ENCODE measurements at places on chromosomes 6 and 20.

DNA sequence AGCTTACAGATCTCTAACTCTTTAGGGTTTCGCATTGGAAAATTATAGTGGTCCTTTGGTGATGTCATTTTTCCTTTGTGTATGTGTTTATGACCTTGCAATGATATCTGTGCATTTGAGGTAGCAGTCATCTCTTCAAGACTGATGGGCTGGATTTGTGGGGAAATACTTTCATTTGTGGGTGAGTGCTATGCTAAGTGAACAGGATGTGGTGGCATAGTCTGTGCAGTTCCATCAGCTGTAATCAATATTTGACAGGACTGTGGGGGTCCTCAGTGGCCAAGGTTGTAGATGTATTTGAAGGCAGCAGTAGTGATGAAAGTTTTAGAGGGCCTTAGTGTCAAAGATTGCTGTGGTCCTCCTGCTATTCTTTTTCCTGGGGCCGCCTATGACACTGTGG lies 79.5 kb downstream of the CYP39A1 start:
- DNase-seq = no peak

DNA sequence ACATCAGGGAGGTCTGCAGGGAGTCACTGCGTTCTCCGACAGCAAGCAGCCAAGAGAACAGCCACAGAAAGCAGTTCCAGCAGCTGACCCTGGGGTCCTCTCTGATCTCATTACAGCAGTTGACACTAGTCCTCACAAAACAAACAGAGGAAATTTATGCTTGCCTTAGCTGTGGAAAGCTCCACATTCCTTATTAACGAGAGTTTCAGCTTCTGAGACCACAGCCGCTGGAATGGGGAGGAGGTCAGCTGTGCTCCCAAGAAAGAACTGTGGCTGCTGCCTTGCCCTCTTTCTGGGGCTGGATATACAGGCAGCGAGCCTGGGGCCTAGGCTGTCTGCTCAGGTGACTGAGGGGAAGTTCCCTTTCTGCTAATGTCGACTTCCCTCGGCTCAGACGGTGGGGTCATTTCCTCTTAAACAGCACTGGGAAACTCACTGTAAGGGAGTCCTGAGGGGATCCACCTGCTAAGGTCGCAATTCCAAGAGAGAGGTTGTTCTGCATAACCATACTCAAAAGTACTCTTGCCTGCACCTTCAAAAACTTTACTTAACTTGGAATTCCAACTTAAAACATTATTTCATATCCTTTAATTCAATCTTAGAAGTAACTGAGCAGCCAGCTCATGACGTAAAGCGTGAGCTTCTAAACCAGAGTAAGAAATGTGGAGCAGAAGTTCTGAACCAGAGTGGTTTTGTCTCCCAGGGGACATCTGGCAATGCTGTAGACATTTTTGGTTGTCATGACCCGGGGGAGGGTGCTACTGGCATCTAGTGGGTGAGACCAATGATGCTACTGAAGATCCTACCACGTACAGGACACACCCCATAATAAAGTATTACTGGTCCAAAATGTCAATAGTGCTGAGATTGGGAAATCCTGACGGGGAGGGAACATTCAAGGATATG lies 80.3 kb downstream of the BACH2 start:
- DNase-seq = no peak

GRCh38 chr6:167401525-167402194 lies 76.8 kb downstream of the TTLL2 start:
- DNase-seq = no peak

DNA sequence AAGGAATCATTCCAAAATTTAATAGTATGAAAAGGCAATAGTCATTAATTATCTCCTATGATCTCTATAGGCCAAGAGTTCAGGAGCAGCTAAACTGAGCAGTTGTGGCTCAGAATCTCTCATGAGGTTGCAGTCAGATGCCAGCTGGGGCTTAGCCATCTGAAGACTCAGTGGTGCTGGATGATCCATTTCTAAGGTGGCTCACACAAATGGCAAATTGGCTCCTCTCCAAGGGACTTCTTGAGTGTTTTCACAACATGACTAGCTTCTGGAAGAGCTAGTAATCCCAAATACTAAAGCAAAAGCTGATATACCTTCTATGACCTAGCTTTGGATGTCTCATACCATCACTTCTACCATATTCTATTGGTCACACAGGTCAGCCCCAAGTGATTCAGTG lies 104.2 kb downstream of the HAO1 start:
- DNase-seq = no peak

DNA sequence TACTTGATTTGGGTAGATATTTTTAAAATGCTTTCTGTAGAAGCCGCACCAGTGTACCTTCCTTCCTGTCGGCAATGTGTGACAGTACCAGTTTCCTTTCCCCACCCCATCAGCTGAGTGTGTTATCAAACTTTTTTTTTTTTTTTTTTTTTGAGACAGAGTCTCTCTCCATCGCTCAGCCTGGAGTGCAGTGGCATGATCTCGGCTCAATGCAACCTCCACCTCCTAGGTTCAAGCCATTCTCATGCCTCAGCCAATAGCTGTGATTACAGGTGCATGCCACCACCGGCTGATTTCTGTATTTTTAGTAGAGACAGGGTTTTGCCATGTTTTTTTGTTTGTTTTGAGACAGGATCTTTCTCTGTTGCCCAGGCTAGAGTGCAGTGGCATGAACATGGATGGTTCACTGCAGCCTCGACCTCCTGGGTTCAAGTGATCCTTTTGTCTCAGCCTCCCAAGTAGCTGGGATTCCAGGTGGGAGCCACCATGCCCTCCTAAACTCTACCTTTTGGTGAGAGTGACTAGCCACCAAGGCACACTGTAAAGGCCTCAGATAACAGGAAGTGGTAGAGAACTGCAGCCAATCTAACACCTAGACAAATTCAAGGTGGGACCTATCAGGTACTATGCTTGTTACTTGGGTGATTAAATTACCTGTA lies 26.5 kb upstream of the ZBTB22 start:
- no peak for DNase-seq

DNA sequence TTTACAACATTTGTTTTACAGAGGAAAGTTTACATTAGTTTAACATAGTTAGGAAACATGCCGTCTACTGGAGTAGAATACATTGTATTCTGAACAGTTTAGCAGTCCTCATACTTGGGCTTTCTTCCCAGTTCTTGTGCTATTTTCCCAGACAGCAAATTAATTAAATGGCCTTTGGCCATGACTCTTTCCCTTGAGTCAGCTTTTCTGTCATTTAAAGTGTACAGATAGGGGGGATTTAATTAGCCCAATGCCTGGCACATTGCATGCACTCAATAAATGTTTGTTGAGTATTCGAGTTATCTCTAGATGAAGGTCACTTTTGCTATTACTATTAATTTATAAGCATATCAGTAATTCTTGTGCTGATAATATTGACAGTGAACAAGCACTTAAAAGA lies 1.6 kb downstream of the TMEM244 start:
- no peak for DNase-seq

DNA sequence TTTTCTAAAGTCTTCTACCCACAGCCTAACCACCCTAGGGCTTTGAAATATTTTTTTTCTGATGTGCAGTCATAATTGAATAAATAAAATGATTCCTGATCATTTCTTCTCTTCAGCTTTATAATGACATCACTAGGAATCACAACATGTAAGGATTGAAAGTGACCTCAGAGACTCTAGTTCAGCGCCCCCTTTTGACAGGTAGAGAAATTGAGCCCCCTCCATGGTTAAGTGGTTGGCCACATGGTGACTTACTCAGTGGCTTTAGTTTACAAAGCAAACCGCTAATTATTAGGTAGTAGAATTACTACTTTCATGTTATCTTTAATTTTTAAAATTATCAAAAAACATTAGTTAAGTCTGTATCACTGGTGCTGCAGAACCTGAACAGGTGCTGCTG lies 13.3 kb upstream of the SLC2A12 start:
- DNase-seq = peak; percentile 59

- no peak for DNase-seq
Observed at GRCh38 chr6:156517088-156517487, 260.1 kb upstream of the ARID1B start.

DNA sequence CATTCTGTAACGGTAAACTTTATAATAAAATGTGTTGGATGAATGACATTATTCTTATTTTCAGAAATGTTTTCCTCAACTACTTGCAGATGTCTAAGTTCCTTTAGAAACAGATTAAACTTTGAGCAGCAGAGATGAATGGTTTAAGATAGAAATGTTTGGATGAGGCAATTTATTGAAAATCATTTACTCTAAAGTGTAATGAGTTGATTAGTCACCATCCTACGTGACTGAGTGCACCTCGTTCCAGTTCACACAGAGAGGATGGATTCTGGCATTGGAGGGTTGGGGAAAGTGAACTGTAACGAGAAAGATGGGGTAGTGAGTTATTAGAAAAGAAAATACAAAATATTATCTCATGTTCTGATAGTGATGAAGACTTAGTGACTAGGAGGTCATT lies 28.7 kb downstream of the SMPDL3A start:
- no peak for DNase-seq

DNA sequence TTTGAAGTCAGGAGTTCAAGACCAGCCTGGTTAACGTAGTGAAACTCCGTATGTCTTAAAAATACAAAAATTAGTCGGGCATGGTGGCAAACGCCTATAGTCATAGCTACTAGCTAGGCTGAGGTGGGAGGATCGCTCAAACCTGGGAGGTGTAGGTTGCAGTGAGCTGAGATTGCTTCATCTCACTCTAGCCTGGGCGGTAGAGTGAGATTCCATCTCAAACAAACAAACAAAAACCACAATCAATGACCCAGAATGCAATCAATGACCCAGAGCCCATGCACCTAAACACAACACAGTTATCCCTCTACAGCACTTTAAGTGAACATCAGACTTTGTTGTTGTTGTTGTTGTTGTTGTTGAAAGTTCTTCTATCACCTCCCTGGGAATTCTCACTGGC lies 77.9 kb downstream of the MYB start:
- DNase-seq = no peak

DNA sequence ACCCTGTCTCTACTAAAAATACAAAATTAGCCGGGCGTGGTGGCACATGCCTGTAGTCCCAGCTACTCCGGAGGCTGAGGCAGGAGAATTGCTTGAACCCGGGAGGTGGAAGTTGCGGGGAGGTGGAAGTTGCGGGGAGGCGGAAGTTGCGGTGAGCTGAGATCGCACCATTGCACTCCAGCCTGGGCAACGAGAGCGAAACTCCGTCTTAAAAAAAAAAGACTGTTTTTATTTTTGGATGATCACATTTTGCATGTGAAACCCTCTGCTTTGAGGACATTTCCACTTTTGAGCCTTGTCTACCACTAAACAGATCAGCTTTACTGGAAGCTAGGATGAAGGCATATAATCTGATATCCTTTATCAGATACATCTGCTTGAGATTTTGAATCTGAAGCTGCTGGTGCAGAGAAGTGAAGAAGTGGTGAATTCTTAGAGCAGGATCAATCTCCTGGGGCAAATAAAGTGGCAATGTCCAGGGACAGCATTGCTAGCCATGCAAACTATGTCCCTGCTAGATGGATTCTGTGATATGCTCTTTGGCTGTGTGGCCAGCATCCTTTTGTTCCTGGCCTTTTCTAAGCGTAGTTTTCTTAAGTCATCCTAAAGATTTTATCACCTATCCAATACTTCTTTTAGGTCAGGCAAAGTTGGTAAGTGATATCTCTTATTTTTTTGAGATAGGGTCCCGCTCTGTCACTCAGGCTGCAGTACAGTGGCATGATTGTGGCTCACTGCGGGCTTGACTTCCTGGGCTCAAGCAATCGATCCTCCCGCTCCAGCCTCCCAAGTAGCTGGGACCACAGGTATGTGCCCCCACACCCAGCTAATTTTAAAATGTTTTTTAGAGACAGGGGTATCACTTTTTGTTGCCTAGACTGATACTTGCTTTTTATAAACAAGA lies 23.3 kb downstream of the RBL1 start:
- no peak for DNase-seq

DNA sequence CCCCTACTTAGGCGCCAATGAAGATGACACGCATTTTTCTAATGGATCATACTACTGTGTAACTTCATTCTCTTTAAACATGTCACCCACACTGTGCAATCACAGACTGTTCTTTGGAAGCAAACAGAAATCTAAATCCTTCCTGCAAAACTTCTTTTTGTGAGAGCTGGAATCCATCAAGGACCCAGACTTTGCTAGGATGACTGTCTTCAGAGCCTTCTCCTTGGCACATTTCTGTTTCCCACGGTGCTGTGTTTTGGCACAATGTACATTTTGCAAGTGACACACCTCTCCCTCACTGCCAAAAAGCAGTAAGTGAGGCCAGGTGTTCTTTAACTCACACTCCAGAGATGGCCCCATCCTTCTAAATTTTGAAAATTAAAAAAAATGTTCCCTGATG lies 21.7 kb upstream of the TAGAP start:
- no peak for DNase-seq

DNA sequence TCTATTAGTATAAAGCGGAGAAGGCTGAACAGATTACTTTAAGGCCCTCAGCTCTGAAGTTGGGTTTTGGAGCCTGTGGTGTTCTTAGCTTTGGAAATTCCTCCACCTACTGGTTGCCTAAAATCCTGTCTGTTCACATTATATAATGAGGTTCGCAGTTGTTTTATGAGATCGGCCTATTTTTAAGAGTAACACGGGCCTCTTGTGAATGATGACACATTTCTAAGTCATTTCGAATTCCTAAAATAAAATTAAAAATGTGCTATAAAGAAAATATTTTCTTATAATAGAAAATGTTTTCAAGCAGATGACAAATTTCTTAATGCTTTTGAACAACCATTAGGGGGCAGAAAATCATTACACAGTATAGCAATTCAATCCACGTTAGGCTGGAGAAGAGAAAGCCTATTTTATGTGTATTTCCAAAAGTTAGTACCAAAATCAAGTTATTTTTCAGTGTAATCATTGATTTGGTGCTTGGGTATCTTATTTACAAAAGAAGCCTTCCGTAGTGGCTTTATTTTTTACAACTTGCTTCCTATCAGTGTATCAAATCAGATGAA lies 15.8 kb upstream of the FAM8A1 start:
- peak; percentile 52 for DNase-seq

DNA sequence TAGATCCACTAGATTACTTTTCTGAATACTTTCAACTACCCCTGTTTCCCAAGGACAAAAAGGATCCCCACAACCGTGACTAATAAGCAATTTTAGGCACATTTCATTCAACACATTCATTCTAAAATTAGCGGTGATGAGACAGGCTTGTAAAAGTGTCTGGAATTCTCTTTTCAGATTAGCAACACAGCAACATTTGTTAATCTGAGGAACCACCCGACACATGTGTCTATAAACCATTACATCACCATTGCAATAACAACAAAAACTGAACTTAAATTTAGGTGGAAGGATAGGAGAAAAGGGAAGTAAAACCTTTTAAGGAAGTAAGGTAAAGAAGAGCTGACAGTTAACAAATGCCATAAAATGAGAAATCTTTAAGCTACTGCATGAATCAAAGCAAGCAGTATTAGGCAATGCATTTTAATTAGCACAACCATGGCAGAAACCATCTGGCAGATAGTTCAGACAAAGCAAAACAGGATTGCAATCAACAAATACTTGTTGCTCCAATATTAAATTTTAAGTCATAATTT lies 49.1 kb downstream of the MAP3K7 start:
- DNase-seq = peak; percentile 31

- DNase-seq = no peak
Observed at GRCh38 chr6:125802383-125802782, 11.6 kb downstream of the NCOA7 start.
